ENCODE measurements at places on chromosomes 7 and 10.

DNA sequence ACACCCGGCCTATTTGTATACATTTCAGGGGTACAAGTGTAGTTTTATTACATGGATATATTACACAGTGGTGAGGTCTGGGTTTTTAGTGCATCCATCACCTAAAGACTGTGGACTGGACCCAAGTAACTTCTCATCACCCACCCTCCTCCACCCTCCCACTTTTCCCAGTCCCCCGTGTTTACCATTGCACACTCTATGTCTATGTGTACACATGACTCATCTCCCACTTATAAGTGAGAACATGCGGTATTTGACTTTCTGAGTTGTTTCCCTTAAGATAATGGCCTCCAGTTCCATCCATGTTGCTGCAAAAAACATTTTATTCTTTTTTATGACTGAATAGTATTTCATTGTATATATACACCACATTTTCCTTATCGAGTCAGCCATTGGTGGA lies 98.9 kb upstream of the WAC start:
- DNase-seq, result no peak

DNA sequence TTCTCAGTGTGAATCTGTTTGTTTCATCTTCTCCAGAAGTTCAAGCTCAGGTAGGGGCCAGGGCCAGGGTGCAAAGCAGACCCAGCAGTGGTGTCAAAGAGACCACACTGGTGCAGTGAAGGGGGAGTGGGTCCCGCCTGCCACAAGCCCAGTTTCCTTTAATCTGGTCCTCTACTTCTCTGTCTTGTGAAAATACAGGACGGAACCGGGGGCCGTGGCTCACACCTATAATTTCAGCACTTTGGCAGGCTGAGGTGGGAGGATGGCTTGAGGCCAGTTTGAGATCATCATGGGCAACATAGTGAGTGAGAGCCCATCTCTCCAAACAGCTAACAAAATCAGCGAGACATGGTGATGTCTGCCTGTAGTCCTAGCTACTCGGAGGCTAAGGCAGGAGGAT lies 109.0 kb downstream of the SLIT1 start:
- no peak for DNase-seq

DNA sequence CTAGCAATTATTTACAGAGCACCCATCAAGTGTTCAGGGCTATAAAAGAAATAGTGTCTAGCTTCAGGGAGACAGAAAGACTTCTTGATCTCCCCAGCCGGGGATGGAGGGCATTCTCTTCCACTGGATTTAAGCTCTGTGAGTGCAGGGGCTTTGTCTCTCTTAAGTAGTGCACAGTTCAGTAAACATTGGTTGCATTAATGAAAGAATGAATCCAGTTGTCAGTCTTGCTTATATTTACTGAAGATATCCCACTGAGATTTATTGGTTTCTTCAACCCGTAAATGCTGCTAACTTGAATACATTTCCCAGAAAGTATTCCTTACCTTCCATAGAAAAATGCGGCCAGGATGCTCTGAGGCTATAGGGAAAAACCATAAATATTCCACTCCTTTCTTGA lies 41.9 kb downstream of the AUTS2 start:
- DNase-seq, result no peak

DNA sequence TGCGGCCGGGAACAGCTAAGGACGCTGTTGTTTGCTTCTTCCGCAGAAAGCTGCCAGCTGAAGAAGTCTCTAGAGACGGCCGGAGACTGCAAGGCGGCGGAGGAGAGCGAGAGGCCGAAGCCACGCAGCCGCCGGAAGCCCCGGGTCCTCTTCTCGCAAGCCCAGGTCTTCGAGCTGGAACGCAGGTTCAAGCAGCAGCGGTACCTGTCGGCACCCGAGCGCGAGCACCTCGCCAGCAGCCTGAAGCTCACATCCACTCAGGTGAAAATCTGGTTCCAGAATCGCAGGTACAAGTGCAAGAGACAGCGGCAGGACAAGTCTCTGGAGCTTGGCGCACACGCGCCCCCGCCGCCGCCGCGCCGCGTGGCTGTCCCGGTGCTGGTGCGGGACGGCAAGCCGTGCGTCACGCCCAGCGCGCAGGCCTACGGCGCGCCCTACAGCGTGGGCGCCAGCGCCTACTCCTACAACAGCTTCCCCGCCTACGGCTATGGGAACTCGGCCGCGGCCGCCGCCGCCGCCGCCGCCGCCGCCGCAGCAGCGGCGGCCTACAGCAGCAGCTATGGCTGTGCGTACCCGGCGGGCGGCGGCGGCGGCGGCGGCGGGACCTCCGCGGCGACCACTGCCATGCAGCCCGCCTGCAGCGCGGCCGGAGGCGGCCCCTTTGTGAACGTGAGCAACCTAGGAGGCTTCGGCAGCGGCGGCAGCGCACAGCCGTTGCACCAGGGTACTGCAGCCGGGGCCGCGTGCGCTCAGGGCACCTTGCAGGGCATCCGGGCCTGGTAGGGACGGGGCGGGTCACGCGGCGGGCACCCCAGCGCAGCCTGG lies 2.4 kb downstream of the NKX2-3 start:
- no peak for DNase-seq

- no peak for DNase-seq
Measured at GRCh38 chr10:97736403-97736901, 476 bp upstream of the ZFYVE27 start.

- no peak for DNase-seq
Measured at GRCh38 chr10:77479586-77479985, 158.0 kb downstream of the KCNMA1 start.

GRCh38 chr10:59830601-59831259 lies 75.6 kb downstream of the CCDC6 start:
- DNase-seq, result no peak

- no peak for DNase-seq
Measured at GRCh38 chr7:42128703-42129102, 108.3 kb downstream of the GLI3 start.

- DNase-seq, result peak; percentile 65
Measured at GRCh38 chr10:74589226-74589673, 237.2 kb upstream of the KAT6B start.

DNA sequence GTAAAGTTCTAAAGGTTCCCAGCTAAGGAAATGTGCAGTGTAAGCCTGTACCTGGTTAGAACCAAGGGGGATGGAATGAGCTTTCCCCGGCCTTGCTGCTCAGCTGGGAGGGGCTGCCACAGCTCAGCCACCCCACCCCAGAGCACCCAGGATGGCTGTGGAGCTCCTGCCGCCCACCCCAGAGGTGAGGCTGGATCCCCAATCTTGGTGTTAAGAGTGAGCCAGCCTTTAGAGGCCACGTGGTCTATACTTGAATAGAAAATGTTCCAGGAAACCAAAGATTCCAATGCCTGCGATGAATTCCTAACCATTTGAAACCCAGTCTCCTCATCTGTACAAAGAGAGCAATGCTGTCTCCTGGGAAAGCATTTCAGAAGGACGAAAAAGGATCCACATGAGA lies 16.5 kb downstream of the DIP2C start:
- no peak for DNase-seq

DNA sequence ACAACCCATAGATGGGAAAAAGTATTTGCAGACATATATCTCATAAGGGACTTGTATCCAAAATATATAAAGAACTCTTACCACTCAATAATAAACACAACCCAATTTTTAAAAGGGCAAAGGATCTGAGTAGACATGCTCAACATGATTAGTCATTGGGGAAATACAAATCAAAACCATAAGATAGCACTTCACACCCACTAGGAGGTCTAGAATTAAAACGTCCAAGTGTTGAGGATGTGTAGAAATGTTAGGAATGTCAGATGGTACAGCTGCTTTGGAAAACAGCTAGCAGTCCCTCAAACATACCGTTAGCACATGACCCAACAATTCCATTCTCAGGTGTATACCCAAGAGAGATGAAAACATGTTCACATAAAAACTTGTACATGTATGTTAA lies 8.3 kb downstream of the PSTK start:
- no peak for DNase-seq

- DNase-seq, result no peak
Measured at GRCh38 chr7:81294897-81295515, 376.2 kb upstream of the SEMA3C start.

DNA sequence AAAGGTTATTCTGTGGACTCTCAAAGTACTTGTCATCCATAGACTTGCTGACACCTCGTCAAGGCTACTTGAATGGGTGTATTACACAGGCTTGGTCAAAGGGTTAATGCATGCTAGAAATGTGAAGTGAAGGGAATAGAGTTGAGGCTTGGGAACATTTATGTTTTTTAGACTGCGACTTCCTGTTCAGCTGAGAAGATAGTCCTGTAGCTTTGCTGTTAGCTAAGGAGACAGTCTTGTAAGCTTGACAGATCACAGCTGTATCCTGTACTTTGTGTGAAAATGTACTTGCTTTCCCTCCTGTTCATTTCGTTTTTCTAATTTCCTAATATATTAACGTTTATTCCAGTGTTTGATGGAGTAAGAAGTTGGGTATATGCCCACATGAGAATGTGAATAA lies 52.1 kb downstream of the ADD3 start:
- no peak for DNase-seq

GRCh38 chr7:26691406-26691805 lies 173.0 kb downstream of the SKAP2 start:
- no peak for DNase-seq

DNA sequence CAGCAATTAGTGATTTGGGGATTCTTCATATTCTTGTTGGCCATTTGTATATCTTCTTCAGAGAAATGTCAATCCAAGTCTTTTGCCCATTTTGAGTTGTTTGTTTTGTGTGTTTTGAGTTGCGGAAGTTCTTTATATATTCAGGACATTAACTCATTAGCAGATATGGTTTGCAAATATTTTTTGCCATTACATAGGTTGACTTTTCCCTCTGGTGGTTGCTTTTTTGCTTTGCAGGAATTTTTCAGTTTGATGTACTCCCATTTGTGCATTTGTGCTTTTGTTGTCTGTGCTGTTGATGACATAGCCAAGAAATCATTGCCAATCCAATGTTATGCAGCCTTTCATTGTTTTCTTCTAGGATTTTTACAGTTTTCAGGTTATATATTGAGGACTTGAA lies 63.6 kb upstream of the DNAJC1 start:
- DNase-seq, result no peak

- DNase-seq, result no peak
Measured at GRCh38 chr10:34895977-34896376, 80.9 kb upstream of the PARD3 start.

GRCh38 chr7:120898715-120899499 lies 41.0 kb upstream of the TSPAN12 start:
- DNase-seq, result no peak

GRCh38 chr10:7412928-7413282 lies 2.1 kb upstream of the SFMBT2 start:
- no peak for DNase-seq

DNA sequence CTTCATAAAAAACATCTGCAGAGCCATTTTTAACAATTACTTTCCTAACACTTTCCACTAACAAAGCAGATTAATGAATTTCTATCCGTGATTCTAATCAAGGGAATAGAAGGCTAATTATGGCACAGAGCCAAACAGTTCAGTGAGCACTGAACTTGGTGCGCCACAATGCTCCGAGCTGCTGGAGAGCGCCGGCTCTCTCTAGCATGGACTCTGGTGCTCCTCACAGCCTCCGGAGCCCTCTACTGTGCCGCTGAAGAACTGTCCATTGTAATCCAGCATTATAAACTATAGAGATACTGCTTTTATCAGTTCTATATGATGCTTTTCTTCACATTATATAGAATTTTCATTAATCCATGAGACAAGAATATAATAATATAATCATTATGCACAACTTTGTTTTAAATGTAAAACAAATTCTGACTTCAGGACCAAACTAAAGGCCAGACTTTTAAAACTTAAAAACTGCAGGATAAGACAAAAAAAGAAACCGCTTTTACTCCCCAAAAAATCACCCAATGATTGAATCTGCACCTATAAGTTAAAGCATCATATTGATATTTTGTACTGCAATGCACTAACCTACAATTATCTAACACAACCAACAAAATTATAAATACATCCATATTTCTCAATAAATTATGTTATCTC lies 123.6 kb downstream of the RNF32 start:
- DNase-seq, result no peak

DNA sequence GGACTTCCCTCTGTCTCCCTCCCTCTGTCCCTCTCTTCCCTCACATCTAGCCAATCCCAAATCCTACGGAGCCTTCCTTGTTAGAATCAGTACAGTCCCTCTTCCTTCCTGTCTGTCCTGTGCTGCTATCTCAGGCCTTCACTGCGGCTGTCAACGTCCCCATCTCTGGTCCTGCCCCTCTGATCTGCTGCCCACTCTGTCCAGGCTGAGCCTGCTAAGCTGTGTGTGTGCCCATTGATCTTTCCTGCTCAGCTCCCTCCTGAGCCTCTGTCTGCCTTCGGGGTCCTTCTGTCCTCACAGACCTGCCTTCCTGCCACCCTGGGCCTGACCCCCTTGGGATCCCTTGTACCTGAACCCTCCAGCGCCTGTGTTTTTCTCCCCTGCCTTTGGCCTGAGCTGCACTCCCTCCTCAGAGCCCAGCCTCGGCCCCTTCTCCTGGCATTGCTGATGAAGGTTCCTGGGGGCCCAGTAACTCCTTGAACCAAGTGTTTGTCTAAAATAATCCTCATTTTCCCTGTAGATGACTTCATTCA lies 182.1 kb upstream of the SHH start:
- DNase-seq, result no peak

GRCh38 chr10:70494536-70494935 lies 16.0 kb downstream of the PALD1 start:
- DNase-seq, result no peak

DNA sequence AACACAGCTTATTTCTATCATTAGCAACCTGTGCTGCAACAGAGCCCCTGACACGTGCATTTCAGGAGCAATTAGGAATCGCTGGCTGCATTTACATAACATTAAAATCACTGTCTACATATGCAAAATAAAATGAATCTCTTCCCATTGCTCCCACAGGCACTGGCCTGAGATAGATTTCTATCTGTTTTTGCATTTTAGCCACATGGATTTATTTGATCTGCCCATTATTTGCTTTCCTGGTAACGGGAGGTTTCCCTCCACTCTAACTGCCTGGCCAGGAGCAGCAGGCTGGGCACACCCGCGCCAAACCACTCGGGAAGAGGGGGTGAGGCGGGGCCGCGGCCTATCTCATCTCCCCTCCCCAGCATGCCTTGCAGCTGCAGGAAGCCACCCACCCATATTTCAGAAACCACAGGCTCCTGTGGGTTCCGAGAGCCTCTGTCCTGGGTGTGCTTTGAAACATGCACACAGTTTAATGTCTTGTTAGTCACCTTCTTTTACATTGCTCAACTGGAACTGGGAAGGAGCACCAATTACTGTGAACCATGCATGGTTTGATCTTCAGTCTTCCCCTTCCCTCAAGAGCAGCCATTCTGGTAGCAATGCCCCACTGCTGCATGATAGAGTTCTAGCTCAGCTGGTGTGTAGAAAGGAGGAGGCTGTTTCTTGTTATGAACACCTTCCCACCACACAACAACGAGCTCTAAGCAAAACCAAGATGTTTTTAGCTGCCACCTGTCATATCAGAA lies 37.7 kb upstream of the IKZF1 start:
- DNase-seq, result peak; percentile 37

DNA sequence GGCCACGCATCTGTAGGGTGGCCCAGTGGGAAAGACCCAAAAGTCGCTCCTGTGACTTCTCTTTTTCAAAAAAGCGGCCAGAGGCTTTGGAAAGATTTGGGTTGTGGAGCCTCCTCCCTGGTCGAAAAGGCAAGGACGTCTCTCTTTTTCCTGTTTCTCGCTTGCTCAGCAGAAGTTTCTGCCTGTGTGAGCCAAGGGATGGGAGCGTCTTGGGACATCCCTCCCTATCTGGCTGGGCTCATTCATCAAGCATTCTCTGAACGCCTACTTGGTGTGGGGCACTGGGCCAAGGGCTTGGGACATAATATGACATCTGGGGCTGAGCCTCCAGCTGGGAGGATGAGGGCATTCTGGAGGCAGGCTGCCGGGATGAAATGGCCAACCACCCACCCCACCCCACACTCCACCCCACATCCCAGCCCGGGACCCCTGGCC lies 120.9 kb downstream of the C10orf105 start:
- DNase-seq, result no peak

Data from stimulated activated CD8-positive, alpha-beta memory T cell treated with anti-CD3 and anti-CD28 coated beads, Interleukin-4, amount 100 ng/mL, for 4 hours (primary cell).